Mucosa of gallbladder (tissue), 1 donor: ENCODE measurements at places on chromosomes 7 and 10.
A peak's percentile ranks its signal among the peaks of the same experiment; 100 is the strongest.

DNA sequence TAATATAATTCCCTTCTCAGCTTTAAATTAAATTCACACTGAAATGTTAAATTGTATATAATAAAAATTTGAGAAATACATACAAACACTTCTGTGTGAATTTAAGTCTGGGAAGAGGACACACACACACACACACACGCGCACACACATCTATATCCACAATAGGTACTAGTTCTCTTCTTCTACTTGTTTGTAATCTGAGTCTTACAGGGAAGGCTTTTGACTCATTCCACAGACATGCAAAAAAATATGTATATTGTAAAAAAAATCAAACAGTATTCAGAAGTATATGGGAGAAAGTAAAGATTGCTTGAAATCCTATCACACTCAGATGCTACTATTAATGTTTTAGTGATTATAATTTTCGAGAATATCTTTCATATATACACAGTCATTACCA lies 276.2 kb downstream of the MDFIC start:
- DNase-seq = no peak

GRCh38 chr7:18873734-18874336 lies 243.6 kb downstream of the TWIST1 start:
- no peak for DNase-seq

DNA sequence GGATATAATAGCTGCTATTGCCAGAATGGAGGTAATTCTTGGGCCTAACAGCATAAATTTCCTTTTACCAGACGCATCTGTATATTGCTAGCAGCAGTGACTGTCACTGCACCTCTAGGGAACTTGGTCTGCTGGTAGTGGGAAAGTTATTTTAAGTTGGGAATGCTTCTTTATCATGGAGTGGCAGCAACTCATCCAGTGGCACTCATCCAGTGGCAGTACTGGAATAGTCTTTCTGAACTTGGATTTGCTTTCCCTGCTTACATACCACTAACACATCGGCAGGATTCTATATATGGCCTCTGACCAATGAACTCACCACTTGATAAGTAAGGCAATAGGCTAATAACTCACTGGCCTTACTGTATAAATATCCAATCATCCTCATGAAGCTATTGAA lies 22.0 kb upstream of the ICA1 start:
- DNase-seq = no peak

DNA sequence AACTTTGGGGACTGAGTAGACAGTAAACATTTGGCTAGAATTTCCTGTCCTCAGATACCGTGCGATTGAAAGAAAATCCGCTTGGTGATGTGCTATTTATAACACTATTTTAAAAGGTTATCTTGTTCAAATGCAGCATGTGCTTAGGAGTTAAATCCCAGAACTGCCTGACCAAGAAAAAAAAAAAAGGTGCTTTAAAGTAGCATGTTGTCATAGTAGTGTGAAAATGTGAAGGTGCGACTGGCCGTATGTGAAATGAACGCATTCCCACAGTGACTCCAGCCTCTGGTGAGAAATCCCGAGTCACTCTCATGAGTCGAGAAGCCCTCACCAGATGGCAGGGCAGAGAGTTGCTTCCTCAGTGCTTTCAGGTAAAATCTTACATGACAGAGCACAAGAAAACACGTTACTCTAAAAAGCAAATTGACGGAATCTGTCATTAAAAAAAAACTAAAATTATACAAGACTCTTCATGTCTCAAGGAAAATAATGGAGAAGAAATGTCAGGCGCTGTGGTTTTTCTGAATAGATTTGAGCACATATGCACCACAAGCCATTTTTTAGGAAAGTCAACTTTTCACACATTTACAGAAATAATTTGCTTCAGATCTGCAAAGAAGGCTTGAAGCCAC lies 18.4 kb upstream of the KLF6 start:
- no peak for DNase-seq

DNA sequence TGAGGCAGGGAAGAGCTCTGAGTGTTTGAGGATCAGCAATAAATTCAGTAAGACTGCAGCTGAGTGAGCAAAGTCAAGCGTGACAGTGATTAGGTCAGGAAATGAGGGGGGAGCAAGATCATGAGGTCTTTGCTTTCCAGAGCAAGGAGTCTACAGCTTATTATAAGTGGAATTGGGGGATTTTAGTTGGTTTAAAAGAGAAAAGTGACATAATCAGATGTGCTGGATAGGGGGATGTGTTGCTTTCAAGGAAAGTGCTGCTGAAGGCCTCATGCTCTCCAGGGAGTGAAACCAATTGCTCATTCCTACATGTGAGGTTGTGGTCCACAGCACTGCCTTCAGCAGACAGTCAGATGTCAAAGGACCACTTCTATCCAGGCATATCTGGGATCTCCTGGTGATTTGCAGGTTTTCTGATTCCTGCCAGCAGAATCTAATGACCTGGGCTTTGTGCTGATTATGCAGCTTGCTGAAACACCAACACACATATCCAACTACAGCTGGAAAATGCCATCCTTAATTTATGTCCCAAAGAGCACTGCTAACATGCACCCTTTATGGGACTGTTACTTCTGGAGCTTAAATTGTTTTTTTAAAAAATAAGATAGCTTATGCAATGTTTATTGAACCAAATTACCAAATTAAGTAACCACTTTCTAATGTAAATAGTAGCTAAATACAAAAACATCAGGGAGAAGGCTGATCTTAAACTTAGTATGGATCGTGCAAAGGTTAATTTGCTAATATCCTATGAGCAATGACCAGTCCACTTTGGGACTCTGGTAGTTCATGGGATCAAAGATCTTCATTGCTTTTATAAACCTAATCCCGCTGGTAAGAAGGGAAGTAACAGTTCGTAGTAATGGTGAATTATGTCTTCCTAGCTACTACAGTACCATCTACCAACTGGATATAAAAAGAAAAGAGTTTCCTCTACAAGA lies 607.6 kb downstream of the KCNMA1 start:
- DNase-seq = no peak

DNA sequence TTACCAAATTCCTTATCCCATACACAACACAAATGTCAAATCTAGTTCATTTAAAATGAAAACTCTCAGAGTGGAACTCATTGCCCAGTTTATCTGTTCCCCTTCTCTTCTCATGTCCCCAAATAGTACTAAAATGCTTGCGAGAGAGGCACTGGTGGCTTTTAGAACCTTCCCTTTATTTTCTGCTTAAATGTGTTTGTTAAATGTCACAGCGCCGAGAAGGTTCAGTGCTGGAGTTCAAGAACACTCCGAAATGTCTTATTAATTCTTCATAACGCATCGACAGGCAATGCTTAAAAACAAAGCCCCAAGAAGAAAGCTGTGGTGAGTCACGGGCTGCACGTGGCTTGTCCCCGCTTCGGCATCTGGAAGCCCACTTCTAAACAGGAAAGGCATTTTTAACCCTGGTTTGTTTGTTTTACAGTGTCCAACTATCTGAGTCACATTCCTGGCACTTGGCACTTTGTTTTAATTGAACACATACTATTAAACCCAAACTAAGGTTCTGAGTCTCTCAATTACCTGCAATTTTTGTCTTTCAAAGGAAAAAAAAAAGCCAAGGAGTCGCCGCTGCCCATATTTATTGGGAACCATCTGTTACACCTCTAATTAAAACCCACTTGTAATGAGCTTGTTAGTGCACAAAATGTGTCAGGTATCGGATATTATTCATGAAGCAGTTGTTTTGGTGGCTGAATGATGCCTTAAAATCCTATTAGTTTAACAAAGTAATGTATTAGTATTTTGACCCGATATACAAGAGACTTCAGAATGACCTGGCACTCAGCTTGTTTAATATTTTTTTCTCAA lies 49.9 kb upstream of the MGMT start:
- DNase-seq = no peak

DNA sequence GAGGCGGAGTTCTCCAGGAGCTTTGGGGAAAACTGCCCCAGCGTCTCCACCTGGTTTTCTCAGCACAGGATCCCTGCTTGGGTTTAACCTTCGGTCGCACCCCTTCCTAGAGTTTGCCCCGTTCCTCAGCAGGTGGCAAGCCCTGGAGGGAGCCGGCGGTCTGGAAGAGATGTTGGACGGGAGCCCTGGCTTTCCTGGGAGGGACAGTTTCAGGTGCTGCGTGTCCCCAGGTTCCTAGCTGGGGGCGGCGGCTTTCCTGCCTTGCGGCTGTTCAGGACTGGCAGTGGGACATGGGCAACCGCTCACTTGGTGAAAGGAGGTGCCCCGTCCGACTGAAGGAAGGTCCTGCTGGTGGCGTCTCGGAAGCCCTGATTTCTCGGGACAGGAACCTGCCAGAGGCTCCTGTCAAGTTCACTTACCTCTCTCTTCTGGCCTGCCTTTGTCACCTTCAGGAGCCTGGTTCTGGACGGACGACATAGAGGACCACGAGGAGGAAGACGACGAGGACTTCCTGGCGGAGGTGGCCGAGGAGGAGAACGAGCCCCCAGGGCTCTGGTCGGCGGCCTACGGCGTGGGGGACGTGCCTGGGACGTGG lies 14.8 kb downstream of the ZNF316 start:
- DNase-seq = no peak

DNA sequence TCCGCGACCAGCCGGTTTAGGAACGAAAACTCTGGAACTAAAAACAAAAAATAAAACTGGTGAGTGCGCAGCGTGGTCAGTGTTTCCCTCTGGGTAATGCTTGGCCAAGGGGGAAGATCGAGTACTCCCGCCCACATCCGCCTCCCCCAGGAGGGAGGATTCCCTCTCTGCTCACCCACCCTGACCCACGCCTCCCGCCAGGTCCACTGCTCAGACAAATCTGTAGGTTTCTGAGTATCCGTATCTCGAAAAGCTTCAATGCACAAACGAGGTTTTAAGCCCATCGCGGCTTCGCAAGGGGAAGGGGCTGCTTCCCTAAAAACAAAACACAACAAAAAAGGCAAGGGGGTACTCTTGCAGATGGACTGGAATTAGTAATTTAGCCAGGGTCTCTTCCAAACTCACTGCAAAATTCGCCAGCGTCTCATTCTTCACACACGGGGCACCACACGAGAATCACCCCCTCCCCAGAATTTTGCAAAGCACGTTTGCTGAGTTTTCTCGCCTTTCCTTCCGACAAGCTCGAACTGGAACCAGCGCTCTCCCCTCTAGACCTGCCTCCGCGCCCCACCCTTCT lies 75.2 kb downstream of the INSIG1 start:
- DNase-seq = no peak

- DNase-seq = no peak
Observed at GRCh38 chr7:34313289-34313688, 344.7 kb upstream of the NPSR1 start.

DNA sequence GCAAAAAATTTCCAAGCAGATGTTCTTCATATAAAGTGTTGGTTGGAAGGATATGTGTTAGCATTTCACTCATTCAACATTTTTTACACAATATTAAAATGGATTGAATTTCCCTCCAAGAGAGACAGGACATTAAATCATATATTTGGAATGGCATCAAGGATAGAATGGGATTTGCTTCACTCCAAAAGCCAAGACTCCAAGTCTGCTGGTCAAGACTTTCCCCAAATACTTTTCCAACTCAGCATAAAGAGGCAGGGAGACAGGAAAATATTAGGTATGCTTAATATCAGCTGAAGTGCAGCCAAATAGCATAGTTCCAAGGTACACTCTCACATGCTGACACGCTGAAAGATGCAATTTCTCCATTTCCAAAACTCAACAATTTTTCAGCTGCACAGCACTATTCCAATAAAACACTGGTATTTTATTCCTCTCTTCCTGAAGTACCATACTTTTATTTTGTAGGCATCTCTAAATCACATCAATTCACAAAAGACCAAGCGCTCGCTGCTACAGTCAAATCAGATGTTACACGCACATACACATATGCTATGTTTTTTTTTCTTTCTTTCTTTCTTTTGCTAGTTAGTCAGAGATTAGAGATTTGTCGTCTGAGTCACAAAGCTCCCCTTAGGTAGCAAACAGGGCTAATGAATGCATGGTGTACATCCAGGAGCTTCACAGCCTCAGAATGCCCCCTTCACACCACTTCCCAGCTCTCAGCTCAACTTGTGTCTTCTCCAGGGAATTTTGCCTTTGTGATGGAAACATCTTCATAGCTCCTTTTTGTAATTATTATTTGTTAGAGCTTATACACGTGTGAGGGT lies 1033.8 kb upstream of the AUTS2 start:
- DNase-seq = no peak

DNA sequence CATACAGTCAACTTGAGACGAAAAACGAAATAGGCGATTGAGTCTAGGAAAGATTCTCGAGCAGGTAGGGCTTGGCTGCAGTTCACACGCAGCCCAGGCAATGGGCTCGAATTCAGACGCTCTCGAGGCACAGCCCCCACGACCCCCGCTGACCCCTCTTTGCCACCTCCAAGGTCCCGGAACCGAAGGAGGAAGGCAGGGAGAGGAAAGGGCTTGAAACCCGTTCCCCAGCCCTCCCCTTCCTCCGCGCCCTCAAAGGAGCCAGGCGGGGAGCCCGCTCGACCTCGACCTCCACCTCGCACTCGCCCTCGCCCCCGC lies 441 bp downstream of the CCDC186 start:
- DNase-seq = peak; percentile 11

DNA sequence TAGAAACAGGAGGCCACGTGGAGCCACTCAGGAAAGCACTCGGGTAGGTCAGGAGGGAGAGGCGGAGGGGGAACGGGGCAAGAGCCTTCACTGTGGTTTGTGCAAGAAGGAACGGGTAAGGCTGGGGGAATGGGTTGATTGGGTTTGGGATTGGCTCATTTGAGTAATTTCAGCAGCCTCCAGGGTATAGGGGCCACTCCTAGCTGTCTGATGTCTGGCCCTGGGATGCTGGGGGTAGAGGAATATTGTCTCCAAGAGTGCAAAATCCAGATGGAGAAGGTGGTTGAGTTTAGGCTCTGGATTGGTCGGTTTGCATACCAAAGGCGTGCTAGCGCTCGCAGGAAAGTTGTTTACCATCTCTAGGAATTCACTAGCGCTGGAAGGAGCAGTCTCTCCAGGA lies 47.2 kb downstream of the MYL10 start:
- no peak for DNase-seq

- DNase-seq = no peak
Observed at GRCh38 chr7:156499247-156499881, 141.2 kb upstream of the RNF32 start.

DNA sequence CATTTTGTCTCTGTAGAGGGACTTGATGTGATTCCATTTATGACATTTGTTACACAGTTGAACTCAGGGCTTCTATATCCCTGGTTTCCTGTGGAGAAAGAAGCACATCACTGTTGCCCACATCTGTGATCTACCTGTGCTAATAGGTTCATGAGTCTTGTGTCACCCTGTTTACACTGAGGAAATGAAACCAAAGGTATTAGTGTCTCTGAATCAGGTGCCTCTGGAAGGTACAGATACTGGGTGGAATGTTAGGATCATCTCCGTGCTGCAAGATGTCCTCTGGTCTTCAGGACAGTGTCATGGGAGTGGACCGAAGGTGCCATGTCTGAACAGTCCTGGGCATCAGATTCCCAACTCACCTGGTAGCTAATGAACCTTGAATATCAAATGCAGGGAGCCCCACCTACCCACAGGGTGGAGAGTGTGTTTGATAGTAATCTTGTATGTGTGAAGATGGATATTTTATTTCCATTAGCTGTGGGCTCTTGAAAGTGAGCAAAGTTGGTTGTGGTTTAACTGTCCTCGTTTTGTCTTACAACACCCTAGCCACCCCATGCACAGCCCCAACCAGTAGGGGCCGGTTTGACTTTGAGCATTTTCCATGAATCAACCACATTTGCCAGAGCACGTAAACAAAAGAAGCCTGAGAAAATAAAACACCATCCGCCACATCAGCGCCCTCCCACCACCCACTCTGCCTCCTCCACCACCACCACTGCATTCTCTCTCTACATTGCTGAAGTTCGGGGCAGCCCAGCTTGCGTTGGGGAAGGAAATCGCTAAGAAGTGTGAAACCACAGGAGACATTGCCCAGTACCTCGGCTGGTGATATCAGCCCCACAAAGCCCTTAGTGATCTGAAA lies 40.7 kb downstream of the TARP start:
- DNase-seq = peak; percentile 59

GRCh38 chr7:132977234-132977633 lies 104.7 kb downstream of the CHCHD3 start:
- DNase-seq = no peak
